ENCODE measurements at places on chromosomes 7 and 10.
A peak's percentile ranks its signal among the peaks of the same experiment; 100 is the strongest.

DNA sequence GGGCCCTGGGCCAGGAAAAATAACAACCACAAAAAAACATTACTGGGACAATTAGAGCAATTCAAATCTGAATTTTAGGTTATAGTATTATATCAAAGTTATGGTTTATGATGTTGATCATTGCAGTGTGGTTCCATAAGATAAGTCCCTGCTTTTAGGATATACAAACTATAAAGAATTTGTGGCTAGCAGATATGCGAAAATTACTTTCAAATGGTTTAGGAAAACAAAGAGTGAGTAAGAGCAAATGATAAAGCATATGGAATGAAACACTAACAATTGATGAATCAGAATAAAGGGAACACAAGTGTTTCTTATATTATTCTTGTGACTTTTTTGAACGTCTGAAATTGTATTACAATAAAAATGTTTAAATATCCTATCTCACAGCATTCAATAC is 64.4 kb upstream of the HECTD2 start:
- DNase-seq = no peak

DNA sequence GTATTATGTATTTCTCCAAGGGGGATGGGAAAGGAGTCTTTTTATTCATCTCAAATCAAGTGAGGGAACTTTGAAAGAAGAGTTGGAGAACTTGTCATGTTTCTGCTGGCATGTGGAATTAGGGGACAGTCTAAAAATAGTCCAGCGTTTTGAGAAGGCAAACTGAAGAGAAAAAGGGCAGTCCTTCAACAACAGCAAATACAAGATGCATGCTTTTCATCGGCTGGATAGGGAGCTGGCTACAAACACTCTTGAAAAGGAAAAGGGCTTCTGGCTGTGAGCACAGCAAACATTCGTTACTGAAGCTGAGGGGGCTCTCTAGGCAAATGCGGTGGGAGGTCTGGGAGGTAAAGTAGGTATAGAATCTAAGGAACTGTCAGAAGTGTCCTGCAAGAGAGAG is 91.9 kb downstream of the AHR start:
- no peak for DNase-seq

DNA sequence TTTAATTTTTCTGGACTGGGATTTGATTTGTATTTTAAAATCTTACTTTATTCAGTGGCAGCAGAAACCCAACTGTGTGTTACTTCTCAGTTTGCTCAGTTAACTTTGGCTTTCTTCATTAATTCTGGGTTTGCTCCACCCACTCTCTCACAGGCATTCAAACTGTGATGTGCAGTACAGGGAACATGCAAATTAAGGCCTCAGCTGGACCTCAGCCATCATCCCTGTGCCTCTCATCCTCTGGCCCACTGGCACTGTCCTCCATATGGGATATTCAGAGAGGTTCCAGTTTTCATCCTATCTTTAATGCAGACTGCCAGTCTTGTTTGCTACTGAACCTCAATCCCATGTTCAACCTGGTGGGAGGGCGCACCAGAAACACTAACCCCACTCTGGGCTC is 743.4 kb upstream of the IGFBP3 start:
- no peak for DNase-seq

GRCh38 chr10:30386801-30387588 is 37.9 kb upstream of the MTPAP start:
- peak; percentile 62 for DNase-seq

- no peak for DNase-seq
These were observed 163.4 kb downstream of the RAPGEF5 start for GRCh38 chr7:22193450-22193983.

DNA sequence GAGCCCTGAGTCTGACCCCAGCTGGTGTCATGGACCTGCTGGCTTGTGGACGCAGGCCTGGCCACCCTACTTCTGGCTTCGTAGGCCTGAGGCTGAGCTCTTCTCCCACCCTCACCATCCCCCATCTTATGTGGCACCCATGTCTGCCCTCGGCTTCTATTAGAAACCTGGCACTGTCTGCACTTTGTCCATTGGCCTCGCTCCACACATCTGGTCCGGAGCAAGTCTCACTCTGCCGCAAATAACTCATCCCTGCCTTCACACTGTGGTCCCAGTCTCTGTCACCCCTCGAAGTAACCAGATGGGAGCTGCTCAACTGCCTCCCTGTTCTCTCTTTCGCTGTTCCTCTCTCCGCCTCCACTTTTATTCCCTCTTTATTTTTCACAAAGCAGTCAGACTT is 78.6 kb downstream of the TRRAP start:
- no peak for DNase-seq

All from foreskin keratinocyte (primary cell).